ENCODE measurements at places on chromosomes 3 and 15.

DNA sequence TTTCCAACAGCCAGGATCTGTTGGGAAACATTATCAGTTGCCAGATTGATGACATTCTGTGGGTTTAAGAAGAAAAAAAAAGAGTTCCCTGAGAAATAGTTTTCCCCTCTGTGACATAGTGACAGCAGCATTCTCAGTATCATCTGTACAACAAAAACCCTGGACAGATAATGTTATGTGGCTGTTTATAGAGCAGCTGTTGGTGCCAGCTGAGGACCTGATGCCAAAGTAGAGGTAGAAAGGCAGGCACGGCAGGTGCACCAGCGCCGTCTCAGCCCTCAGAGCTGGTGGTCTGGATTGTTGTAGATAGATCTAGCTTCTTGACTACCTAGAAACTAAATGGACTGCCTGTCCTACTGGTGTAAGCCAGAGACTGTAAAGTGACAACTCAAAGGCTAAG lies 56.2 kb upstream of the FILIP1L start:
- DNase-seq, result no peak

DNA sequence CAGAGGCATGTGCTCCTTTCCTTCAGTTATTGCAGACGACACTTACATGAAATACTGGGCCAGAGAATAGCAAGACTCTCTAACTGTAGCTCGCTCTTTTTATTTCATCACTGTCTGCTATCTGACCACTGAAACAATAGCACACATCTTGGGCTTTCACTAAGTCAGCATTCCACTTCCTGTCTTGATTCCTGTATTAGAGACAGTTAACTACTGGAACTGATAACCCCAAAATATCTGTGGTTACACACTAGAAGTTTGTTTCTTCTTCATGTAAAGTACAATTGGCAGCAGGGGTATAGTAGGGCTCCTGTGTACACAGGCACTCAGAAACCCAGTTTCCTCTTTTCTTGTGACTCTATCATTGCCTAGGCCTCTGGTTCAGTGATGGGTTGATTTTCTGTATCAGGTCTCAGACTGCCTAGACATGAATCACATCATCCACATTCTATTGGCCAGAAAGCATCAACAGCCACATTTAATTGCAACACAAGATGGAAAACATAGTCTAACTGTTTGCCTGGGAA lies 230.2 kb upstream of the CD96 start:
- DNase-seq, result no peak

GRCh38 chr3:139127101-139127500 lies 82.4 kb upstream of the PRR23C start:
- peak; percentile 53 for DNase-seq

DNA sequence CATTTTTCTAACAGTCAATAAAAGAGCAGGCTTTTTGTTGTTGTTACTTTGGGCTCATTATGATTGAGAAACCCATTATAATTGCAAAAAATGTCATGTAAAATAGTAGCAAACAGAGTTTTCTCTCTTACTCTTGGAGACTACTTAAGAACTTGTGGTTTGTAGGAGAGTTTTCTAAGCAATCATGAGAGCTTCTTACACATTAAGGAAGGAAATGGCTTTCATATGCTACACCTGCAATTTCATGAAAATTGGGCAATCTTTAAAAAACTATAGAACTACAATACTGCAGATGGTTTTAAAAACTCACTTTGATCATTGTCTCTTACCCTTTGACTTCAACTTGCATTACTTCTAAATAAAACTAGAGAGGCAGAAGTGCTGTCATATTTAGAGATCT lies 701.8 kb downstream of the ZPLD1 start:
- DNase-seq, result no peak

GRCh38 chr15:74752531-74752930 lies 3.9 kb downstream of the CYP1A2 start:
- DNase-seq, result peak; percentile 77

DNA sequence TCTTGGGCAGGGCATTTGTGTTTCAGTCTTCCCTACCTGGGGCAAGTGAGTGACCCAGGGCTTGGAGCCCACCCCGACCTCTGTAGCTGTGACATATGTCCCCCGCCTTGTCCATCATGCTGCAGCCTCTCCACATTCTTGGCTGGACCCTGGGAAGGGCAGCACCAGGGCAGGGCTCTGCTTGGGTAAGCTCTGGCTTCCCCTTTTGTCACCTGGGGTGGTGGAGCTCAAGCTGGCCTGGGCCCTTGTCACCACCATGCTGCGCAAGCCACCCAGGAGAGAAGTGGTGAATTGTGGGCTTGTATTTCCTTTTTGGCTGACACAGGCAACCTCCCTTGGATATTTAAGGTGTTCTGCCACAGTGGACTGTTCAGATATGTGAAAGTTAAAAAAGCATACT lies 29.3 kb downstream of the SPSB4 start:
- DNase-seq, result no peak

- no peak for DNase-seq
Measured at GRCh38 chr3:15933439-15934139, 135.8 kb upstream of the ANKRD28 start.

DNA sequence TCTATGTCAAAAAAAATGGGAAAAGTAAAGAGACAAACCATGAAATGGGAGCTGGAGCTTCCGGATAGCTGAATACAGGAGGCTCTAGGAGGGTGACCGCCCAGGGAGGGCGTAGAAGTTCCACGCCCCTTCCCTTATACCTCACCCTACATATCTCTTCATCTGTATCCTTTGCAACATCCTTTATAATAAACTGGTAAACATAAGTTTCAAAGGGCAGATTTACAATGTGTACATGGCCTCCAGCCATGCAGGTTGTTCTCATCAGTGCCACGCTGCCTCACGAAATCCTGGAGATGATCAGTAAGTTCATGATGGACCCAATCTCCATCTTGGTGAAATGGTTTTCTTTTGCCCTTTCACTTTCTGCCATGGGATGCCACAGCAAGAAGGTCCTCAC lies 121.8 kb downstream of the OSBPL10 start:
- DNase-seq, result no peak

DNA sequence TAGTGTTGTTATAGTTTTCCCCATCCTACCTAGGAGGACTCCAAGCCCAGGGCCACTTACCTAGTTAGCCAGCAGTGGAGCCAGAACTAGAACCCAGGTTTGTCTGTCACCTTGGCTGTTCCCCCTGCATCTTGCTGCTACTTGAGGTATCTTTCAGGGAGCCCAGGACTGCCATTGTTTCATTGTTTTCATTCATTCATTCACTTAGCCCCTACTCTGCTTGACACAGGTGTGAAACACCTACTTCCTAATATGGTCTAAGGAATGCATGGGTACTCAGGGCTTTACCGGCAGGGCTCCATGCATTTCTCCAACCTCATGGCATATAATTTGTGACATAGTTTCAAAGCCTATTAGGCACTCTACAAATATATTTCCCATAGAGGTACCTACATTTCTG lies 266.6 kb upstream of the TPM1 start:
- DNase-seq, result no peak

GRCh38 chr3:43073836-43074220 lies 32.1 kb downstream of the POMGNT2 start:
- no peak for DNase-seq

- peak; percentile 72 for DNase-seq
Measured at GRCh38 chr3:112629425-112629824, 11.5 kb downstream of the CCDC80 start.

GRCh38 chr3:99393961-99394360 lies 244.4 kb upstream of the COL8A1 start:
- no peak for DNase-seq

DNA sequence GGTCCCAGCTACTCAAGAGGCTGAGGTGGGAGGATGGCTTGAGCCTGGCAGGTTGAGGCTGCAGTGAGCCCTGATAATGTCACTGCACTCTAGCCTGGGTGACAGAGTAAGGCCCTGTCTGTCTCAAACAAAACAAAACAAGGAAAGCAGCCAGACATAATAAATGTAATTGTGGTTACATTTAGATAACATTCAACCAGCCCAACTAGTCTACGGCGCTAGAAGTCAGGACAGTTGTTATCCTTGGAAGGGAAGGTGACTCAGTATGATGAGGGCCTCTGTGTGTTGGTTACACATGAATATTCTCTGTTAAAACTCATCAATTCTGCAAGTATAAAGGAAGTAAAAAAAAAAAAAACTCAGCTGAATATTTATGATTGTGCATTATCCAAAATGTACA lies 27.0 kb upstream of the CSPG5 start:
- DNase-seq, result no peak

- no peak for DNase-seq
Measured at GRCh38 chr15:25065876-25066275, 111.1 kb downstream of the SNRPN start.

DNA sequence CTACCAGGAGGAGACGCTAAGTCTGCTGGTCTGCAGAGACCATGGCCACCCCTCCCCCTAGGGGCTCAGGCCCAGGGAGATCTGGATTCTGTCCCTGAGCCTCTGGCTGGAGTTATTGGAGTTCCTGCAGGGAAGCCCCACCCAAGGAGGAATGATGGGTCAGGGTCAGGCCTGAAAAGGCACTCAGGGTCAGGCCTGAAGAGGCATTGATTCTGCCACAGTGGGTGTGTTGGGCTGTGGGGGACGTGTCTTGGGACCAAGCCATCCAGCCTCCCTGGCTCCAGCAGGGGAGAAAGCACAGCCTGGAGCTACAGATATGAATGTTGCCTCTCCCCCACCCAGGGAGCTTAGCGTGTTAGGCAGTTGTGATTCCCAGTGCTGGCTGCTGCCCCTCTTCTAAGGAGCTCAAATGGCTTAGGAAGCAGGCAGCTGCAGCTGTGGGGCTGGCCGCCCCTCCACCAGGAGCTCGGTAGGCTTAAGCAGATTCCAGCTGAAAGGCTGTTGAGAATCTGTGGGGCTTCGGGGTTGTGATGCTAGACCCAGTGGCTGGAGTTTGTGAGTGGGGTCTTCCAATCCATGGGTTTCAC lies 176.7 kb downstream of the CHL1 start:
- DNase-seq, result no peak

DNA sequence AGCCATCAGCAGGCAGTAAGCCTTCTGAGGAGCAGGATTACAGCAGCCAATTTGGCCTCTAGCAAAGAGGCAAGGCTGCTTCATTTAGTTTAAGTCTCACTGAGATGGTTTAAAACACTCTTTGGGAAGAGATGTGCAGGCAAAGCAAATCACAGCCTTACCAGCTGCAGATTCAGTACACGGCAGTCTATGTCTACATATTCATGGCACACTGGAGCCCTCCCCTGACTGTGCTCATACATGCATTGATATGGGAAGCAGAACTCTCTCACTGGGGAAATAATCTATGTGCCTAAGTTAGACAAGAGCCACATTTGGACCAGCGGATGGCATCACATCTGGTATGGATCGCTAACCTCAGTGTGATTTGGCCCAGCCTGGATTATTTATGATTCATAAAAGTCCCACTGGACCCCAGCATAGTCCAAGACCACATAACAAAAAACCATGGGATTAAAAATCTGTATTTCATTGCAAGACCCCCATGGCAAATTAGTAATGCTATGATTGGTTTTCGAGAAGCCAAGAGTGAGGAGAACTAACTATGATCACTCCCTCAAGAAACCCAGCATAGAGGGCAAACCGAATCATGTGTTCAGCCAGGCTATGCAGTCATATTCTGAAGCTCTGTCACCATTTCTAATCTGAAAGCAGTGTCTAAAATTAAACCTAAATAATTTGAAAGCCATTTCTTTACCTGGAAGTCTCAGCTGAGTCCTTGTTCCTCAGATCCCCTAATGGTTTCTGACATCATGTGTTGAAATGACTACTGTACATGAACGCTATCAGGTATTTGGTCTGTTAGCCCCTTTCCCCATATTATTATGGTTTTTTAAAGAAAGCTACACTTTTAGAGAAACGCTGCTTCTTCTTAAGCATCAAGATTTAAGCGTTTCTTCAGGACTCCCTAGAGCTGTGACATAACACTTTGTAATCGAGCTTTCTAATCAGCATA lies 1.2 kb downstream of the PRICKLE2 start:
- DNase-seq, result no peak

DNA sequence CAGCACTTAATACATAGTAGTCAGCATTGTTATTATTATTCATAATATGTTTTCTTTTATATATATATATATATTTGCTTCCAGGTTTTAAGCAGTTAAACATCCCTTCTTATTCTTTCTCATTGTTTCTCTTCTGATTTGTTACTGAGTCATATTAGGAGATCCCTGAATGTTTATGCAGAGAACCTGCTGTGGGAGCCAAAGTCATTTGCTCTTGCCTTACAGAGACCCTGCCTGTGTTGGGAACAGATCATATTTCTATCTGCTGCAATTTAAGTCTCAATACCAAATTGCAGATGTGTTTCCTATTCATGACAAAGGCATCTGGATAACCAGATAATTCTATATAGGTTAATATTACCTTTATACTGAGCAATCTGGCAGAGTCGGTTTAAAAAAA lies 323.0 kb upstream of the UMPS start:
- DNase-seq, result no peak

GRCh38 chr3:154884952-154885351 lies 195.2 kb upstream of the MME start:
- DNase-seq, result no peak

DNA sequence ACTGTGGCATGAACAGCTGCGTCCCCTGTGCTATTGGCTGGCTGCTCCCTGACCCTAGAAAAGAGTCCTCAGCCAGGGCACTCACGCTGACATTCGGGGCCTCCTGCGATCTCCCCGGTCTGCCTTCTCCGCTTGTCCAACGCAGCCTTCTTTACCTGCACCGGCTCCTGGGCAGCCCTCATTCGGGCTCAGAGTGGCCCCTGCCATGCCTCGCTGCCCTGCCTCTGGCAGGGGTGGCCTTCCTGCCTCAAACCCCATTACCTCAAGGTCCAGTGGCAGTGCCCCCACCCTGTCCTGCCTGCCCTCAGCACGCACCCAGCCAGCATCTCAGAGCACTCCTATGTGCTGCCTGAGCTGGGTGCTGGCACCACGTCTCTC lies 86.5 kb downstream of the TBC1D2B start:
- DNase-seq, result no peak

DNA sequence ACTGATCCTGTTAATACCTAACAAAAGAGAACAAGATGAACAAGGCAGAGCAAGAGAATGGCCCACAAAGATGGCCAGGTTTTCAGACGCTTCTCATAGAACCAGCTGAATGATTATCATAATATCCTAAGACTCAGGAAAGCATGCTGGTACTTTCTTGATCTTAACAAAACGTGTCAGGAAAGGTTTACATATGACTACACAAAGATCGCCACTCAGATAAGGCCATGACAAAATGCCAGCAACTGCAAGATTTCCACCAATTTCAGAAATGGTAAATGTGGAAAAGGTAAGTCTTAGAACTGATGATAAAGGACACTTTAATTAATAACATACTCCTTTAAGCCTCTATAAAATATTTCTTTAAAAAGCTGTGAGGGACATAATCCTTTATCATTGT lies 108.8 kb downstream of the DLG1 start:
- DNase-seq, result no peak

DNA sequence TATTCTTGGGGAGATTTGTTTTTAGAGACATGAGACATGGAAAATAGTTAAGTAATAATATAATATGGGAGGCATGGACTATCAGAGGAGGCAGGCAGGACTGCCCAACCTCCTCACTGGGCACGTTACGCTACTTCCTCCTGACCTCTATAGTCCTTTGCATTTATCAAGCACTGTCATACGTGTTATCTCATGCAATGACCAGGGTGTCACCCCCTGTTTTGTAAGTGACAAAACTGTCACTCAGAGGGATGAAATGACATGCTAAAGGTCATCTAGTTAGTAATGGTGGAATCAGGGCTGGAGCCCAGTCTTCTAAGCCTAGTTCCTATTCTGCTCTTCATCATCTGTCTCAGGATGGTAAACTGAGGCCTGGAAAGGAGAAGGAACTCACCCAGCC lies 66.7 kb downstream of the ST6GAL1 start:
- DNase-seq, result no peak

All from AG08396 (cell line).